ENCODE measurements at places on chromosomes 3 and 15. TPM values are rescaled to one million over a fixed set of nuclear protein-coding genes. Genes with fewer than 3 reads are reported as not detected.
A peak's percentile ranks its signal among the peaks of the same experiment; 100 is the strongest.

GRCh38 chr15:84604826-84605553, 4.2 kb downstream of the ZSCAN2 start:
- no peak for DNase-seq

- no peak for DNase-seq
Observed at GRCh38 chr15:58551764-58552504, 120.1 kb downstream of the LIPC start.

DNA sequence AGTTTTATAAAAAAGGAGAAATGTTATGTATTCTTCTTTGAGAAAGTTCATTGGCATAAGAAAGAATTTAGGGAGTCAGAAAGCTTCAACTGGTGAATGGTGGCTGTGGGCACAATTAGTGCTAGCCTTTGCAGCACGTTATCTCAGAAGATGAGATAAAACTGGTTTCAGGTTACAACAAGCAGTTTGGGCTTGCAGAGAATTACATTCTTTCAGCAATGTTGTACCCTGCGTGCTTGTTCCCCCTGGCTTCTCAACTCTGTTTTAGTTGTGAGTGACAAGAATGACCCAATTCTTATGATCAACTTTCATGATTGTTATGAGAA, 31.6 kb upstream of the ACP3 start:
- no peak for DNase-seq

- DNase-seq: no peak
Observed at GRCh38 chr15:76483752-76484151, 147.2 kb downstream of the ISL2 start.

DNA sequence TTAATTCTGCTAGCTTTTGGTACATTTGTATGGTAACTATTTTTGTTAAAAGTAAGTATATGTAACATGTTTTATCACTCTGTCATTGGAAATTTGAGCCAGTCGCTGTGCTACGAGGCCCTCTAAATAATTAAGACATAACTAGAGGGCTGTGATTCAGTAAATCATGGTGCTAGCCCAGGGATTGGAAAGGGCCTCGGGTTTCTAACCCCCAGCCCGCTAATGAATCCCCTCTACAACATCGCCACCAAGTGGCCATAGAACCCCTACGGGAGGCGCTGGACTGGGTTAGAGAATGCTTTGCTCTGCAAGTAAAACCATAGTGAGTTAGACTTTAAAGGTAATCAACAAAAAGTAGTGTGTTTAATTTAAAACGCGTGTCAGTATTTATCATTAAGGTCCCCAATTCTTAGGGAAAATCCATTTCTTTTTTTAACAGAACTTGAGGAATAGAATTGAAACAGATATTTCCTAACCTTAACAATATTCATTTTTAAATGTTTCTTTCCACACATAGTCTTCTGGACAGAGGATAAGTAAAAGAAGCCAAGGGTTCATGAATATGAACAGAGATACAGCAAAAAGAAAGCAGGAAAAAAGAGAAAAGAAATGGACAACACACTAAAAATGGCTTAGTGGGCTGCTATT, 744.7 kb downstream of the EPHA3 start:
- peak; percentile 18 for DNase-seq

DNA sequence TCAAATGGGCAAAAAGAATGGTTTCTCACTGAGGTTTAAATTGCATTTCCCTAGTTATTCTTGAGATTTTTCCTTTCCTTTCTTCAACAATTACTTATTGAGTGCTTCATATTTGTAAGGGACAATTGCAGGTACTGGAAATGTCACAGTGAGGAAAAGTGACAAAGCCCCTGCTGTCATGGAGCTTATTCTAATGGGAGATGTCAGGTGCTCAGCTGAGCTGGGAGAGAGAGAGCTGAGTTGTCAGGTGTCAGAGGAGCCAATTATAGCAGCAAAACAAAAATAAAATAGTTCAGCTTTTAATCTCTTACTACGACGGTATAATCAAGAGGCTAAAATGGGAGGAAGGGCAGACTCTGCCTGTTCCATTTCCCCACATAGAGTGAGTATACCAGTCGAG, 42.0 kb downstream of the CD86 start:
- no peak for DNase-seq

GRCh38 chr15:39605146-39605545, 24.3 kb downstream of the THBS1 start:
- DNase-seq: no peak

DNA sequence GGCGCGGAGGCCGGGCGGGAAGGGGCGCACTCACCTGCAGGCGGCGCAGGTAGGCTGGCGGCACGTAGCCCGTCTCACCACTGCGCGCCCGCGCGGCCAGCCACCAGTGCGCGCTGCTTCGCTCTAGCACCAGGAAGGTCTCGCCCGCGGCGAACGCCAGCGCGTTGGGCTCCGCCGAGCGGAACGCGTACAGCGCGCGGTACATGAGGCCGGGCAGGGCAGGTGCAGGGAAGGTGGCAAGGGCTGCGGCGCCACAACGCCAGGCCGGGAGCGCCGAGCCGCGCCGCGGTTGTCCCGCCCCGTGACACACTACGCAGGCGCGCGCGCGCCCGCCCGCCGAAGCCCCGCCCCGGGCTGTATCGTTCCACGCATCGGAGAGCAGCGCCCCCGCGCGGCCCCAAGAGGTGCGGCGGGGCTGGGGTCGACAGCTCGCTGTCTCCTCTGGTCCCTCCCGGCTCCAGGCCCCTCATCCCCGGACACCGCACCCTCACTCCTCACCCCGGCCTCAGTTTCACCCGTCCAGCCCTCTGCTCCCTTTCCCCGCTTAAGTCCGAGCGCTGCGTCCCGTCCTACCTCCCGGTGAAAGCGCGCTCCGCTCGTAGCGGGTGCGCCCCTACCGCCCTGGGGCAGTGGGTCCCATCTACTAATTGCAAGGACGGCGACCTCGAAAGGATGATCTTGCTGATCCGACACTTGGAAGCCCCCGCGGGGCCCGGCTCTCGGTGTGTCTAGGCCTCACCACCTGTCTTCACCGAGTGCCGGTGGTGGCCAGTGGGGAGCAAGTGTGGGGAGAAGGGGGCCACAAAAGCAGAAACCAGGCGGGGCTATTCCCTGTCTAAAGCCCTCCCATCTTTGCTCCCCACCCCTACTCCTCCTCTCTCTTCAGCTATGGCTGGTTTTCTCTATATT, at the start of gene NCKIPSD:
Gene NCKIPSD, minus strand, starts transcription at position 313 of the 909 bp plus-strand sequence. Its CDS starts 108 bp downstream, at position 205.
- DNase-seq: no peak

DNA sequence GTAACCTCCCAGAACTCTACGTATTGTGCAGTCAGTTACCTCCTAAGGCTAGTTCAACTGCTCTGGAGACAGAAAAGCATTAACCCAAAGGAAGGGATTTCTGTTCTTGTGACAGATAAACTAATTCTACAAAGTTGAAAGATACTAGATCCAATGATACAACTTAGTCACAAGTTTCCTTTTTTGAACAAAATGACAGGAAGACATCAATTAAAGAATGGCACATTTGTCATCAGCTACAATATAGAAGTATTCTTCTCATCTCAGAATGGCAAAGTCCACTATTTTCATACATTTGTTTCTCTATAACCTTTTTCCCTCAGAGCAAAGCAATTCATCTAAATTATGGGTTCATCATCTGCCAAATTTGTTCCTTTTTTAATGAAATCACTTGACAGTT, 43.7 kb downstream of the ISL2 start:
- DNase-seq: no peak

DNA sequence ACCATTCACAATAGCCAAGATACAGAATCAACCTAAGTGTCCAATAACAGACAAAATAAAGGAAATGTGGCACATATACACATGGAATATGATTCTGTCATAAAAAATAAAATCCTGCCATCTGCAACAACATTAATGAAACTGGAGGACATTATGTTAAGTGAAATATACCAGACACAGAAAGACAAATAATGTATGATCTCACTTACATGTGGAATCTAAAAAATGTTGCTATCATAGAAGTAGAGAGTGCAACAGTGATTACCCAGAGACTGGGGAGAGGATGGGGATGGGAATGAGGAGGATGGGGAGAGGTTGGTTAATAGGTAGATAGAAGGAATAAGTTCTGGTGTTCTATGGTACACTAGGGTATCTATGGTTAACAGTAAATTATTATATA, 28.7 kb downstream of the MRPL3 start:
- no peak for DNase-seq

DNA sequence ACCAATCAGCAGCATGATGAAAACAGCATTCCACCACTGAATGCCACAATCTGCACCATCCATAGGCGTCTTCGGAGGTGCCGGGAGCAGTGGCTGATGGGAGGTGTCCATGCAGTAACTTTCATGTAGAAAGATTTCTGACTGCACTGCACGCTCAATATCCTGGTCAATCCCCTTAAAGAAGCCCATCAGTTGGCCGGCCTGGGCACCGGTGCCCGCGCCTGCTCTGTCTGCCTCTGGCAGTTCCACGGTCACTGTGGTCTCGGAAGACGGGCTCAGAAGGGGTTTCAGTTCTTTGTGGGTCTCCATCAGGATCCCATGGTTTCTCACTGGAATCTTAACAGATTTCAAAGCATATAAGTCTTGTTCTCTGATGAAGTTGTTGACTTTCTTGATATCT, 3.9 kb downstream of the LYSMD4 start:
- DNase-seq: no peak

DNA sequence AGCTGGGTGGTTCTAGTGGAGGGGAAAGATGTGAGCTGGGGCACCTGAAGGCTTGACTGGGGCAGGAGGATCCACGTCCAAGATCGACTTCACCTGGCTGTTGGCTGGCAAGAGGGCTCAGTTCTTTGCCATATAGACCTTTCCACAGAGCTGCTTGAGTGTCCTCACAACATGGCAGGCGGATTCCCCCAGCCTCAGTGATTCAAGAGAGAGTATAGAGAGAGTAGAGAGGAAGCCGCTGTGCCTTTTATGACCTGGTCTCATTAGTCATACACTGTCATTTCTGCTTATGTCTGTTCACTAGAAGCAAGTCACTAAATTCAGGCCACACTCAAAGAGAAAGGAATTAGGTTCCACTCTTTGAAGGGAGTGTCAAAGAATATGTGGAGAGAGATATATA, 101.6 kb downstream of the APBA2 start:
- no peak for DNase-seq

GRCh38 chr15:98126326-98127085, 166.0 kb downstream of the ARRDC4 start:
- no peak for DNase-seq

DNA sequence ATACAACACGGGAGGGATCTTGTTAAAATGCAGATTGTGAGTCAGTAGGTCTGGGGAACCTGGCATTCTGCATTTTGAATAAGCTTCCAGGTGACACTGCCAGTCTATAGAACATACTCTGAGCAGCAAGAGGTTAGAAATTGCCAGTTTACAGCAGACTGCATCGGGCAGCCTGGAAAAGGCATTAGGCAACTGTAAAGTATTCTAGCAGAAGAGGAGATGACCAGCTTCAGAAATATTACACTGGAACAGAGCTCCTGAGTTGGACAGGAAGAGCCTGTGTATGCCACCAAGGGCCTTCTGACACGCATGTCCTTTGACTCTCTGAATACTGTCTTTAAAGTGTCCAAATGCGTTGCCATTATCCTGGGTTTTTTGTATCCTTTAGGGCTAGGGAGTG, 2.5 kb upstream of the ACAN start:
- DNase-seq: no peak

- DNase-seq: no peak
Observed at GRCh38 chr3:100429187-100429716, 27.9 kb downstream of the LNP1 start.

GRCh38 chr15:66940368-66940767, 125.0 kb upstream of the SMAD3 start:
- DNase-seq: no peak

- no peak for DNase-seq
Observed at GRCh38 chr15:90818251-90819210, 49.9 kb upstream of the FURIN start.

- DNase-seq: no peak
Observed at GRCh38 chr15:56617628-56618027, 115.7 kb downstream of the ZNF280D start.

- no peak for DNase-seq
Observed at GRCh38 chr3:13110678-13111116, 37.5 kb upstream of the IQSEC1 start.

- DNase-seq: no peak
Observed at GRCh38 chr3:136110481-136110880, 85.7 kb downstream of the MSL2 start.

DNA sequence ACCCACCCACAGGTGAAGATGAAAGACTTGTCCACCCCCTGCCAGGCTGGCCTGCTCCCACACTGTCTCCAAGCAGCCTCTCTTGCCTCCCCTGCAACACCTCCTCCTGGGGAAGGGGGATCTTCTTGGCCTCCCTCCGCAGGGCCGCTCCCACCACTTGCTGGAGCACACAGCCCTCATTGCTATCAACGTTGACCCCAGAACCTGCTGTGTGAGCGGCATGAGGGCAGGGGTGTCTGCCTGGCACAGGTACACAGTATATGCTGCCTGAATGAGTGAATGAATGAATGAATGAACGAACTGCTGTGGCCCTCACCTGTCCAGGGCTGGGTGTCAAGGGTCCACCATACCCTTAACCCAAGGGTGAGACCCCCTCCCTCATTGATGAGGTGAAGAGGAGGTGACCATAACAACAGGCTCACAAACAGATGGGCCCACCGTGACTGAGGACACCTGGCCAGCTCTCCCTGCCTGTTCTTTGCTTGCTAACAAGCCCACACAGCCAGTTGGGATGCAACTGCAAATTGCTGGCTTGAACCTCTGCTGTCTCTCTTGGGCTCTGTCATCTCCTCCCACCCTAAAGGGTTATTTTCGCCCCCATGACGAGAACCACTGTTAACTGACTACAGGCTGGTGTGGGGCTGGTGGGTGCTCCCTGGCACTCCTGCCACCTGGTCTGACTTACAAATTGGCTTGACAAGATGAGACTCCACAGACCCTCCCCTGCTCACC, 22.5 kb downstream of the SLC41A3 start:
- DNase-seq: no peak

GRCh38 chr3:14324224-14324944, 78.0 kb upstream of the SLC6A6 start:
- no peak for DNase-seq

- no peak for DNase-seq
Observed at GRCh38 chr3:37387462-37387861, 213.1 kb upstream of the LRRFIP2 start.

GRCh38 chr3:155024006-155024638, 56.0 kb upstream of the MME start:
- DNase-seq: no peak

GRCh38 chr3:188826574-188826973, 345.2 kb upstream of the TPRG1 start:
- DNase-seq: no peak

- no peak for DNase-seq
Observed at GRCh38 chr15:26806151-26806550, 33.3 kb upstream of the GABRB3 start.

DNA sequence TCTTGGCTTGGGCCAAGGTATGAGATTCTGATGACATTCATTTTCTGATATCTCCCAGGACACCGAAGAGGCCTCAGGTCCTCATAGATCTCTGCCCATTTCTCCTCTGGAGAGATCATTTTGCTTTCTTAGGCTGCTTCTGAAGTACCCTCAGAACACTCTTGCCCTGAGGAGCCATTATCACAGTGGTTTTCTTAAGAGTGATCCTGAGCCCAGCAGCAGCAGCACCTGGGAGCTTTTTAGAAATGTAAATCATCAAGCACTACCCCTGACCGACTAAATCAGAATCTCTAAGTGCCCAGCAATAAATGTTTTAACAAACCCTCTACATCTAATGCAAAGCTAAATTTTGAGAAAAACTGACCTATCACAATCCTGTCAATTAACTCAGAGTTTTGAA, 40.6 kb upstream of the SLC9A9 start:
- DNase-seq: no peak

The KIF15 gene
- total RNA-seq: 16.1 TPM

The LRTM1 gene
- 13.4 TPM for total RNA-seq

The RBMS3 gene
- 136 TPM for total RNA-seq

The NOX5 gene
- total RNA-seq: 0.16 TPM

The CHCHD4 gene
- 7.7 TPM for total RNA-seq

The STAC gene
- 8.9 TPM for total RNA-seq

The SEMA6D gene
- 35.6 TPM for total RNA-seq

The DNAJC19 gene
- total RNA-seq: 51.8 TPM

The PIF1 gene
- total RNA-seq: 4.1 TPM

The CIDEC gene
- total RNA-seq: not detected

Measured in urinary bladder (tissue), 4 donors.